NCI-H748 treated with DMSO at 0.1 percent for 48 hours (cell line): ENCODE measurements at places on chromosomes 11 and 22.

- no peak for DNase-seq
These were observed 20.7 kb upstream of the MMP7 start for GRCh38 chr11:102551169-102551781.

DNA sequence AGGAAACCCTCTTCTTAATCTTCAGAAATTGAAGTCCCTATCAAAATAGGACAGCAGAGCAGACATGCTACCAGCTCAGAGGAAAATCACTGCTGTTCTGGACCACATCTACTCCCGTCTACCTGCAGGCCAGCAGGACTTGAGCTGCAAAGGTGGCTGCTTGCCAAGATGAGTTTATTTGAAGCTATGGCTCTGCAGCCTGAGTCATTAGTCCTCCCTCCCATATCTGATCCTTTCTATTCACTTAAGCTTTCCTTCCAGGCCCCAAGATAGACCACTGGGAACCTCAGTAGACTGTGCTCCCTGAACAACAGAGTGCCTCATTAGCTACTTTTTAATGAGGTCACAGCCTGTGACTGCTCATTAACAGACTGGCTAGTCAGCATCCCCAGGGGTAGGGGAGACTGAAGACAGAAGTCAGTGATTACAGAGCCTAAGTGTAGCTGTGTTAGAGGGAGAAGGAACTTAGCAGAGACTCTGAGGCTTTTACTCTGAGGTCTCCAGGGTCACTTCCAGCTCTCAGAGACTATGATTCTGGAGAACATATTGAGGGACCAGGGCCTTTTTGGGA, 6.8 kb upstream of the OR10A2 start:
- no peak for DNase-seq

DNA sequence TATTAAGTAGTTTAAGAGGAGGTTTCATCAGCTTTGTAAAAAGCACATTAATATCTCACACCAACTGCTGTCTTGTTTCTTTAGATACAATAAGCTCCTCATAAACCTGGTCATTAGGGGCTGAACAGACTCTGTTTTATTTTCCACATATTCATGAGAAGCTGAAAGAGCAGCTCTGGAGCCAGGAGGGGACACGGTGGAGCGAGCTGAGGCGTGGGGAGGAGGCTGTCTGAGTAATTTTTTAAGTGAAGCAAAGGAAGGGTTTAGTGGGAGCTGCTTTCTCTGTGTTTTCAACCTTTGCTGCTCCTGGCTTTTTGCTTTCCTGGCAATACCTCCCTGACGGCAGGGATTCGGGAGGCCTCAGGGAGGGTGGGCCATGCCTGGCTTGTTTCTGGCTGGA, 67.0 kb upstream of the EIF3D start:
- DNase-seq, result no peak

GRCh38 chr11:11567936-11568650, 53.7 kb downstream of the GALNT18 start:
- no peak for DNase-seq

GRCh38 chr11:47216121-47216798, 1.5 kb downstream of the DDB2 start:
- DNase-seq, result no peak

- no peak for DNase-seq
These were observed 44.0 kb downstream of the PARVA start for GRCh38 chr11:12421386-12421785.

DNA sequence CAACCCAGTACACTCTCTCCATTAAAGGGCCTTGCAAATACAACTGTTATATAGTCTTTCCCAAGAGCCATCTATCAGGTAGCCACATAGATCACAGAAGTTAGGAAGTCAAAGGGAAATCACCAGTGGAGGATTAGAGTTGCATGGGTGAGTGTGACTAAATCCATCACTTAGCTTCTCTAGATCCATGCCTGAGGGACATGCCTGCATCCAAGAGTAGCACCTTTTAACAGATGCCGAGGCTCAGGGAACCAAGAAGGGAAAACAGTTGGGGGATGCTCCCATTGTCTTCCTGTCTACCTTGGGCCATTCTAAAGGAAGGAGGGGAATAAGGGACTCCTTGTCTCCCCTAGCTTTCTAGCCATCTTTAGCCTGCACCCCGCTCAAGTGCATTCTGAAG, 77.9 kb downstream of the XRRA1 start:
- no peak for DNase-seq

DNA sequence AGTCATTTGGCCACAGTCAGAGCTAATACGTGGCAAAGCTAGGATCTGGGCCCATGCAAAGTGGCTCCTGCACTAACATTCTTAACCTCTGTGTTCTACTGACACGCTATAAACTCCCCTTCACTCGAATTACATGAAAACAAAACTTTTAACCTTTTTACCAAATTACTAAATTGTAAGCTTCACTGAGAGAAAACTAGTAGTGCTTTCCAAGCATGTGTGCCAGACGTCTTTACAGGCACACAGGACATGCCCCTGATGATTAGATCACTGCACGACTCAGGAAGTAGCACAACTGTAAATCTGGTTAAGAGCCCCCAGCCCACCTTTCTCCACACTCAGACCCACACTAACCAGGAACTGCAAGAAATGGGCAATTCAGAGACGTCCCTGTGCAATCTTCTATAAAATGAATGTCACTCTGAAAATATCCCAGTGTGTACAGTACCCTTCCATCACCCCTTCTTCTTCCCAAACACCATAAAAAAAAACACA, 16.1 kb downstream of the PHF21A start:
- no peak for DNase-seq
